ENCODE measurements at places on chromosomes 12 and 14.

DNA sequence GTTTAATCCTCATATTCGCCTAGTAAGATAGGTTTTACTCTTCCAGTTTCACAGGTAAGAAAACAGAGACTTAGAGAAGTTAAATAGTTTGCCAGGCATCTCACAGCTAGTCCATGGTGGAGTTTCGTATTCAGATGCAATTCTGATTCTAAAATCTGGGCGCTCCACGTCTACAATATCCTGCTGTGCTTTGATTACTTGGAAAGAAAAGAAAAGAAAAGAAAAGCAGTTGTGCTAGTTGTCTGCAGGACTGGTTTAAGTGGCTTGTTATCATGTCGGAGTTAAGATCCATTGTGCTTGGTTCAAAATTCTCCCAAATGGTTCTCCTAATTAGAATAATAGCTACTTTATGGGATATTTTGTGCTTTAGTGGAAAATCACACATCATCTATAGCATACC is 18.6 kb downstream of the AKAP3 start:
- no peak for DNase-seq

GRCh38 chr12:14961466-14962152 is at the start of gene ARHGDIB:
ARHGDIB (minus strand) TSS chr12:14961601; CDS start chr12:14950712, 10,889 bp downstream.
- DNase-seq, result peak; percentile 83

GRCh38 chr12:18487509-18487908 is 226.2 kb downstream of the PIK3C2G start:
- DNase-seq, result no peak

DNA sequence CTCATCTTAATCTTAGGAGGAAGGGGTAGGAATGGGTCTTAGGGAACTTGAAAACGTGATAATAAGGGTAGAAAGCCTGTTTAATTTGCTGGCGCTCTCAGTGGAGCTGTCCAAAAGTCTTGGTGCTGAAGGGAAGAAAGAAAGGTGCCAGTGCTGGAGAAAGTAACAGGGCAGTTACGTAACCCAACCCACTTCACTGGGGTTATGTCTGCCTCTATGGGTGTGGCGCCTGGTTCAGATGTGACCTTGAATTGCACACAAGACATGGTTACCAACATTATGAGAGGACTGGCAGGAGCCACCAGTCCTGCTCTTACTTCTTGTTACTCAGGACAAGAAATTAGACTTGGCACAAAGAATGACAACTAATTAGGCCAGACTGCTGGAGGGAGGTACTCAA is 18.6 kb upstream of the GPATCH2L start:
- no peak for DNase-seq

GRCh38 chr14:62682208-62682607 is 363.1 kb downstream of the KCNH5 start:
- DNase-seq, result no peak

DNA sequence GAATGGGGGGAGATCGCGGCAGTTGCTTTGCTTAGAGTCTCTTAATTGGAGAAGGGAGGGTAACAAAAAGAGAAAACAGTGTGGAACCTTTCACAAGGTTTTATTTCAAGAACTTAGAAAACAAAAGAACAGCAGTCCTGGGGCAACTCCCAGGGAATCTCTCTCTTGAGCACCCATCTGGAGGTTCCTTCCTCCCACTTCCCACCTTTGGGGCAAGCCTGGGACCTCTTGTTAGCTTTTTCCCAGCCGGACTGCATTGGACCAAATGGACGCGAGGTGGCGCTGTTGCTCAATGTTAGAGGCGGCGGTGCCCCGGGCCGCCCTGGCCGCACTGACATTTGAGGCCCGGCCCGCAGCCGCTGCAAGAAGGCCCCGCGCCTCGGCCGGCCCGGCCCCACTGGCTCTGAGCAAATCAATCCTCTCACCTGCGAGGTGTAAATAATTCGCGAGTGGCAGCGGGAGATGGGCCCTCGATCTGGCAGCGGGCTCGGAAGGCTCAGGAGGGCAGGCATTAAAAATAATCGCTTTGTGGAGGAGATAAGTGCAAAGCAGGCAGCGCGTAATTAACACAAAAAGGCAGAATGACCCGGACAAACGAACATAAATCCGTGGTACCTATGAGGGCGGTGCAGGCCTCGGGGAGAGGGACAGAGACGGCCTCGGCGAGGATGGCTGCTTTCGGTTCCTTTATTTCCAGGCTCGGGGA is 2.8 kb upstream of the HOXC8 start:
- peak; percentile 96 for DNase-seq

- no peak for DNase-seq
Measured at GRCh38 chr14:105161964-105162668, 6.5 kb downstream of the JAG2 start.

DNA sequence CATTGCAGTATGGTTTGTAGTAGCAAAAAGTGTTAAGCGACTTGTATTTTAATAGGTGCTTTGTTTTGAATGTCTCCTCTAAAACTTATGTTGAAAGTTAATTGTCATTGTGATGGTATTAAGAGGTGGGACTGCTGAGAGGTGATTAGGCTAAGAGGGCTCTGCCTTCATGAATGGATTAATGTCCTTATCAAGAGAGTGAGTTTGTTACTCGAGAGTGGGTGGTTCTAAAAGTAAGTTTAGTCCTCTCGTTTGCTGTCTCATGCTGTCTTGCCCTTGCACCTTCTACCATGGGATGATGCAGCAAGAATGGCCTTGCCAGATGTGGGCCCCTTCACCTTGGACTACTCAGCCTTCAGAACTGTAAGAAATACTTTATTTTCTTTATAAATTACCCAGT is 17.4 kb downstream of the ZDHHC17 start:
- no peak for DNase-seq

DNA sequence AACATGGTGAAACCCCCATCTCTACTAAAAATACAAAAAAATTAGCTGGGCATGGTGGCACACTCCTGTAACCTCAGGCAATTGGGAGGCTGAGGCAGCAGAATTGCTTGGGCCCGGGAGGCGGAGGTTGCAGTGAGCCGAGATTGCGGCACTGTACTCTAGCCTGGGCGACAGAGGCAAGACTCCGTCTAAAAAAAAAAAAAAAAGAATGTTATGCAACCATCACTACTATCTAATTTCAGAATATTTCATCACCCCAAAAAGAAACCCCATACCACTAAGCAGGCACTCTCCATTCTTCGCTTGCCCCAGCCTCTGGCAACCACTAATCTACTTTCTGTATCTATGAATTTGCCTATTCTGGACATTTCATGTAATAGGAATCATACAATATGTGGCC is 68.8 kb upstream of the AMN start:
- no peak for DNase-seq

DNA sequence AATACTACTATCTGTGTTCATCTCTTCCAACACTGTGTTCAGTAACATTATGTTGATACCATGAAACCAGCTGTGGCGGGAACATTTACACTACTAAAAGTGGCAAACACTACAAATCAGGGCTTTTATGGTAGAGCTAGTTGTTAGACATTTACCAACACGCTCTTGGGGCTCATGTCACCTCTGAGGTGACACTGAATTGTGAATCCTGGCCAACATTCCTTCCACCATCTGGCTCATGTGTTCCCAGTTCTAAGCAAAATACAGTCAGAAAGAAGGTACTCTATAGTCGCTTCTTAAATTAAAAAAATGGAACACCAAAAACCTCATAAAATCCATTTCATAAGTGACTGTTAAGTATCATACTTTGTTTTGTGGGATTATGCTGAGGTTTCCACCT is 436.6 kb downstream of the FUT8 start:
- no peak for DNase-seq

DNA sequence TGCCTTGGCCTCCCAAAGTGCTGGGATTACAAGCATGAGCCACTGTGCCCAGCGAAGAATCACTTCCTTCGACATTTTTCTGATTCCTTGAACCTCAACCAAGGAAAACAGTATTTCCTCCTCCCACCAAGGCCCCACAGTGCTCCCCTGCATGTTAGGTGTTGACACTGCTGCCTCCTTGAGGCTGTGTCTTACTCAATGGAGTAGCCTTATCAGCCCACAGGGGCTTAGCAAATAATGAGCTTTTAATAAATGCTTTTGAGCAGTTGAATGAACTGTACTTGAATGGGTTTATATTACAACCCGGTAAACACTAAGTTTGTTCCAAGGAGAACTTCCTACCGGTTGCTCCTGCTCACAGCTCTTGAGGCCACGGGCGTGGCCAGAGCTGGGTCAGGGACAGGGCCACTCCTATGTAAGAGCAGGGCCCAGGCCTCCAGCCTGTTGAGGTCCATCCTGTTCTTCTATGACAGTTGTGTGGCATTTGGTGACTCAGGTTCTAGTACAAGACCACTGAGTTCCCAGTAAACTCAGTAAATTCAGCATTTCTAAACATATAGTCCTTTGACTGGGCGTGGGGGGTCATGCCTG is 36.8 kb upstream of the TUBA1A start:
- no peak for DNase-seq

DNA sequence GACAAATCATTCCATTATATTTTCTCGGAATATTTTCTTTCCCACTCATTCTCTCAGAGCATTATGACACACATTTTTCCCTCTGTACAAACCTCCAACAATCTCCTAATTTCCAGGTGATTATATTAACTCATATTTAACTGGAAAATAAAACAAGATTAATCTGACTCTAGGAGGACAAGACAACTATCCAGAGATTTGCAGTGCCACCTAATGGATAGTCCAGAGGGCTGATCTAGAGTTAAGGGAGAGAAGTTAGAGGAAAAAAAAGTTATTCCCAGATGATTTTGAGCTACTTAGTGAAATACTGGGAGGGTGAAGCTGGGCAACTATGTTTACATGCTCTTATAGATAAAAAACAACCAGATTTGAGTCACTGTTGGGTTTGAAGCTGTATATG is 161.7 kb downstream of the ALX1 start:
- DNase-seq, result no peak

DNA sequence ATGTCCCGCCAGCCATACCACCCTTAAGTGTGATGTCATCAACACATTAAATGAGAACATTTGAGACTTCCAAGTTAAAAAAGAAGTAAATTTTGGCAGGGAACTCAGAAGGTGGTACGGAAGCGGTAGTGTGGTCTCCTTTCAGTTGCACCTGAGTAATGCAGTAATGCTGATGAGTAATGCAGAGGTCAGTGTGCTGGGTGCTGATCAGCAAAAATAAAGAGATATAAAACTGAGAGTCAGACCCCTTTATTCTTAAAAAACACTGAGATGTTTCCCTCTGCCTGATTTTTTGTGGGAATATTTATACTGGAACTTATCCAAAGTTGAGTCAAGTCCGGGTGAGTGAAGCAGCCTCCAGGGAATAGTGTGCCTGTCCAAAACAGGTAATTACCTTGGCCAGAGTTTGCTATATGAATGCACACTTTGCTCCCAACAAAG is 370.6 kb upstream of the PRICKLE1 start:
- DNase-seq, result no peak

- DNase-seq, result no peak
Measured at GRCh38 chr14:22303589-22304195, 285.3 kb downstream of the DAD1 start.

- no peak for DNase-seq
Measured at GRCh38 chr12:66066137-66066928, 64.2 kb downstream of the LLPH start.

DNA sequence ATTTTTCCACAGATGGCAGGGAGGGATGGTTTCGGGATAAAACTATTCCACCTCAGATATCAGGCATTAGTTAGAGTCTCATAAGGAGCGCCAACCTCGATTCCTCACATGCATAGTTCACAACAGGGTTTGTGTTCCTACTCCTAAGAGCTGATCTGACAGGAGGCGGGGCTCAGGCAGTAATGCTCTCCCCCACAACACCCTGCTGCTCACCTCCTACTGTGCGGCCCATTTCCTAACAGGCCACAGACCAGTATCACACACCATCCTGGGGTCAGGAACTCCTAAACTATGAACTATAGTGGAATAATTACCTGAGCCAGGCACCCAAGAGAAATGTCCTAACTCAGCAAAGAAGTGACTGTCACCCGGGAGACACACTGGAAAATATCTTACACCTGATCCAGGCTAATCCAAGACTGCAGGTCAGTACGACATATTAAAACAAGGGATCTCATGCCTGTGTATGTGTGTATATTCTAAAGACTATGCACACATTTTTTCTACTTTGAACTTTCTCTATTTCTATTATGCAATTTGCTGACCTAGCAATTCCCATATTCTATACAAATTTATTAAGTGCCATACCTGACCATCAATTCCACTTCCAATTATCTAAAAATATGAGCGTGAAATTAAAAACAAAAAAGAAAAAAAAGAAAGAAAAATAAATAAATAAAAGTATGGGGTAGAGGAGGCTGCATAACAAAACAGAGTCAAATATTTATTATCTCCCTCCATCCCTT is 4.7 kb downstream of the NAA25 start:
- no peak for DNase-seq

- no peak for DNase-seq
Measured at GRCh38 chr14:23544511-23545447, 6.8 kb downstream of the ZFHX2 start.

DNA sequence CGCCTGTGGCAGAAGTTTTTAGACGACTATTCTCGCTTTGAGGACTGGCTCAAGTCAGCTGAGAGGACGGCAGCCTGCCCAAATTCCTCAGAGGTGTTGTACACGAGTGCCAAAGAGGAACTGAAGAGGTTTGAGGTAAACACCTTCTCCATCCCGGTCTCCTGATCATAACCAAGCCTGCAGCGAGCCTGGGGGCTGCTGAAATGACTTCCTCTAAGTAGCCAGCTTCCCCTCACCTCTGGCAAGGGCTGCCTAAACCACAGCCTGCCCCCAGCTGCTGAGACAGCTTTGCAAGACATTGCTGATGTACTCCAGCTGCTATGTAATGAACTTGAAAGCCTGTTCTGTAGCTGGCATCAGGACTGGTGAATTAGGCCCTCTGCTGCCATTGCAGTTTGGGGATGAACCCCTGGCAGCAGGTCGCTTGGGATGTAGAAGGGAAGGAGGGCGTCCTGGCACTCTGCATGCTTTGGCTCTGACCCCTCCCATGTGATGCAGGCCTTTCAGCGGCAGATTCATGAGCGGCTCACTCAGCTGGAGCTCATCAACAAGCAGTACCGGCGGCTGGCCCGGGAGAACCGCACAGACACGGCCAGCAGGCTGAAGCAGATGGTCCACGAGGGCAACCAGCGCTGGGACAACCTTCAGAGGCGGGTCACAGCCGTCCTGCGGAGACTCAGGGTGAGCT is 84.6 kb downstream of the ESR2 start:
- no peak for DNase-seq

- DNase-seq, result no peak
Measured at GRCh38 chr14:90658541-90658967, 157.7 kb downstream of the TTC7B start.

DNA sequence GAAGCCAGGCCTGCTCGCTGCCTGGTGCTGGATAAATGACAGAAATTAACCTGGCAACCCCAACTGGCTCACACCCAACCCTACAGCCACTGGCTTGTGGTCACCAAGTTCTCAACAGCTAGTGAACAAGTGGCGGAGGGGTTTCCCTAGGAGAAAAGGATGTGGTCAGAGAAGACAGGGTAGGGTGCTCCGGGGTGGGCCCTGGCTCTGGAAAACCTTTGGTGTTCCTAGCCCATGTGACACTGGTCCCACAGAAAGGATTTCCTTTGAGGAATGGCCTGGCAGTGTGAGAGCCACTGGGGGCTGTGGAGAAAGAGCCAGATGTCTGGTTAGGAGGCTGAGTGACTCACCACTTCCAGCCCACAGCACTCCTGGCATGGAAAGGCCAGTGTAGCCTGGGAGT is 8.7 kb downstream of the SYNE3 start:
- no peak for DNase-seq

Measured in activated CD8-positive, alpha-beta memory T cell treated with anti-CD3 and anti-CD28 coated beads for 24 hours (primary cell).